ENCODE measurements at places on chromosomes 13 and 19.

GRCh38 chr13:25218019-25218418, 45.9 kb upstream of the AMER2 start:
- DNase-seq, result no peak

GRCh38 chr13:73254827-73255226, 196.0 kb downstream of the KLF5 start:
- no peak for DNase-seq

GRCh38 chr19:50795664-50796073, 5.5 kb downstream of the ACP4 start:
- no peak for DNase-seq

DNA sequence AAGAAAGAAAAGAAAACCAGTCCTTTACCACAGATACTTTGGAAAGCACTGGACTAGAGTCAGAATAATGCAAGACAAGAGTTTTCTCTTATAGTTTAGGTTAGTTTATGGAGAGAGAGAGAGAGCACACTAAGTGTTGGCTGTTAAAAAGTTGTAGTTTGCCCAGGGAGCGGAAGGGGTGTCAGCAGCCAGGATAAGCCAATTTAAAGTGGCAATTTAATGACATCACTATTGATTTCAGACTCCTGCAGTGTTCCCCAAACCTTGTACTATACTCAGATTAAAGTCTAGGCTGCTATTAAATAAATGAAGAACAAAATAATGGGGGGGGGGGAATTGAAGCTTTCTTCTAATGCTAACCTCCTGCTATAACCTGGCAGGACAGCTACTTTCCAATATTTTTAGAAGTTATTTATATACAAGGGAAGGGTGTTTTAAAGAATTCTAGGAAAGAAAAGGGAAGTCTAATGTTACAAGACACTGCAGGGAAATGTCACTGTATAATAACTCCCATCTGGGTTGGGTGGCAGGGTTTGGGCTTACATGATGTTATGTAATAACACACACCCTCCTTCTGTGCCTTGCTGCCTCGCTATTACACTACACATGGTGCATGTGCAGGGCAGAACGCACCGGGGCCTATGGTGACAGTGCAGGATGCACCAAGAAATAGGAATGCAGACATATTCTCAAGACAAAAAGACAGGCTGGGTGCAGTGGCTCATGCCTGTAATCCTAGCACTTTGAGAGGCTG, 19.9 kb downstream of the TPT1 start:
- no peak for DNase-seq

DNA sequence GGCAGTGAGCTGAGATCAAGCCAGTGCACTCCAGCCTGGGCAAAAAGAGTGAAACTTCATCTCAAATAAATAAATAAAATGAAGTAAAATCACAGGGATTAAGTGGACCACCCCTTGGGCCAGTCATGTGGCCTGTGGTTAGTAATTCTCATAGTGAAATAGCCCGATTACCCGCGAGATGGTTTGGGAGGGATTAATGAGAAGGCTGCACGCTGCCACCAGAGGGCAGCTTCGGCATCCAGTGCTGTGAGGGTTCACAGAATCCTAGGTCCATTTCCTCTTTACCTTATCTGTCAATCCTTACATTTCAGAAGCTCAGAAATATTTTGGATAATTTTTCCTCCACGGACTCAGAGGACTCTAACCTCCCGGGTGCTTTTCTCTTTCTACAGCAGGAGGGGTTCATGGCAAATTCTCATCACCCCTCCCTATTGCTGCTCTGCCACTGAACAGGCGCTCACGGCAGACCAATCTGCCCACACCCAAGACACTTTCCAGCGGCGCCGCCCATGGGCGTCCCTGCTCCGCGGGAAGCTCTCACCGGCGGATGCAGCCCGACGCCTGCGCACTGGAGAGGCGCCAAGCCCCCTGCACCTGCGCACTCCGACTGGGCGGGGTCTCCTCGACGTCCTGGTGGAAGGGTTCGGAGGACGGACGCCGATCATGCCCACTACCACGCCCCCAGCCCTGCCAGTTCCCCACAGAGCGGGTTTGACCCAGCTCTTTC, 11.0 kb downstream of the ZNF835 start:
- no peak for DNase-seq

GRCh38 chr19:6047256-6047655, 63.0 kb downstream of the RFX2 start:
- no peak for DNase-seq

GRCh38 chr19:45115809-45116615, 23.0 kb downstream of the PPP1R37 start:
- no peak for DNase-seq

Data from glomerular endothelial cell (primary cell).